ENCODE measurements at places on chromosomes 5 and 9. TPM values are rescaled to one million over a fixed set of nuclear protein-coding genes. Genes with fewer than 3 reads are reported as not detected.
A peak's percentile ranks its signal among the peaks of the same experiment; 100 is the strongest.

DNA sequence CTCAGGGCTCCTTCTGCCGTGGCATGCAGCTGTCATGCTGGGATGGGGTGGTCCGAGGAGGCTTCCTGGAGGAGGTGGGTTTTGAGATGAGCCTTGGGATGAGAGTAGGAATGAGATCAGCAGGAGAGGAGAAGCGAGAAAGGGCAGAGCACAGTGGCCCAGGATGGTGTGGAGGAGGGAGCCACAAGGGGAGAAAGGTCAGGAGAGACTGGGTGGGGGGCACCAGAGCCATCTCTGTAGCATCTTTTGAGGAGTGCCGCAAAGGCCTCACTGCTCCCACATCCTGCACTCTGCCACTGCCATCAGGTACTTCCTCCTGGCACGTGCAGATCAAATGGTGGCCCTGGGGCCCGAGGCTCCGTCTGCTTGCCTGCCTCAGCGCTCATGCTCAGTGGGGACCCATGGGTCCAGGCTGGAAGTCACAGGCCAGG is 150.2 kb downstream of the MACROH2A1 start:
- H3K36me3 ChIP-seq, result no peaks in the 10 kb centered on the region
- no peak for DNase-seq
- H3K4me1 ChIP-seq, result no peaks in the 10 kb centered on the region
- H3K4me3 ChIP-seq, result no peak overlapping the region
- H3K27ac ChIP-seq, result no peak overlapping the region

DNA sequence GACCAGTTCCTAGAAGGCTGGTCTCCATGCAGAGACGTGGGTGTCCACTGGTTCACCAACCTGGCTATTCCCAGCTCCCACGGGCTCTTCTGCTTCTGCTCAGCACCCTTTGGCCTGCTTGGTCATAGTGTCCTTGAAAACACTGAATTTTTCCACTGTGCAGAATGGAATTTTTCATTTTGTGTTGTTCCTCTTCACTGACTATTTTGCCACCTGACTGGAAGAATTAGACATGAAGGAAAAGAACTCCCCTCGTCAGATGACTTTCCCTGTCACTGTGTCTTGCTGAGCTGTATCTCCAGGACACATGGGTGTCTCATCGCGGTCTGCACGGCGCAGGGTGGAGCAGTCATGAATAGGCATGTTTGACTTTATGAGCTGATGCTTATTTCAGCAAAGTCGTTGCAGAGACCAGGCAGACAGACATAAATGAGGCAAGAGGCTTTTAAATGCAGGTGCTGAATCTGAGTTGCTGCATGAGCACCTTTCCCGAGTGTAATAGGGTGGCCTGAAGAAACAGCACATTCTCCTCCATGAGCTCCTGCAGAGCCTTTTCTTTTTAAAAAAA is 50.2 kb upstream of the SEMA4D start:
- peaks cover 11% of the 10 kb centered on the region for H3K4me1 ChIP-seq
- no peaks in the 10 kb centered on the region for H3K36me3 ChIP-seq
- no peaks in the 10 kb centered on the region for H3K27me3 ChIP-seq
- H3K27ac ChIP-seq, result no peak overlapping the region

- H3K4me3 ChIP-seq, result no peak overlapping the region
- peaks cover 28% of the 10 kb centered on the region for H3K36me3 ChIP-seq
- H3K4me1 ChIP-seq, result no peaks in the 10 kb centered on the region
- H3K27me3 ChIP-seq, result no peaks in the 10 kb centered on the region
- no peak for DNase-seq
- H3K27ac ChIP-seq, result no peak overlapping the region
Measured at GRCh38 chr9:130119519-130120298, 52.5 kb upstream of the NCS1 start.

- no peaks in the 10 kb centered on the region for H3K36me3 ChIP-seq
- peak; percentile 35 for DNase-seq
- peaks cover 12% of the 10 kb centered on the region for H3K4me1 ChIP-seq
- no peaks in the 10 kb centered on the region for H3K27me3 ChIP-seq
Measured at GRCh38 chr9:71909887-71910649, 925 bp downstream of the ABHD17B start.

DNA sequence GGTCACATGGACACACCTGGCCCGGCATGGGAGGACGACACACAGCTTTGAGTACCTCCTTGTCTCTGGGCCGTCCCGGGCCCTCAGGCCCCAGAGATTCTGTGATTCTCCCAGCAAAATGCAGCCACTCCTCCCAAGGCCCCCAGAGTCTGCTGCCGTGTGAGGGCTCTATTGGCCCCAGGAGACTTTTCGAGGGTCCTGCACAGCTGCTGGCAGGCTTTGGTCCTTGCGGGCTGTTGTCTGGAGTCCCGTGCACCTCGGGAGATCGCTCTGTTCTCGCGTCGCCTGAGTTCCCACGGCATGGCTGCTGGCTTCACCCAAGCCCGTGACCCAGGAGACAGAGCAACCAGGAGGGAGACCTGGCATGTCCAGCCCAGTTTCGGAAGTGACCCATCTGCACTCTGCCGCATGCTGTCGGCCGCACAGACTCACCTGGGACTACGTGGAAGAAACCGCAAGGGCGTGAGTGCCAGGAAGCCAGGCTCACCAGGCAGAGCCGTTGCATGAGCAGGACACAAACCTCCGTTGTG is 46.8 kb upstream of the NKD2 start:
- H3K27ac ChIP-seq, result no peak overlapping the region
- no peak overlapping the region for H3K4me3 ChIP-seq
- no peak for DNase-seq
- H3K4me1 ChIP-seq, result peaks cover 38% of the 10 kb centered on the region
- no peaks in the 10 kb centered on the region for H3K27me3 ChIP-seq
- no peaks in the 10 kb centered on the region for H3K36me3 ChIP-seq

DNA sequence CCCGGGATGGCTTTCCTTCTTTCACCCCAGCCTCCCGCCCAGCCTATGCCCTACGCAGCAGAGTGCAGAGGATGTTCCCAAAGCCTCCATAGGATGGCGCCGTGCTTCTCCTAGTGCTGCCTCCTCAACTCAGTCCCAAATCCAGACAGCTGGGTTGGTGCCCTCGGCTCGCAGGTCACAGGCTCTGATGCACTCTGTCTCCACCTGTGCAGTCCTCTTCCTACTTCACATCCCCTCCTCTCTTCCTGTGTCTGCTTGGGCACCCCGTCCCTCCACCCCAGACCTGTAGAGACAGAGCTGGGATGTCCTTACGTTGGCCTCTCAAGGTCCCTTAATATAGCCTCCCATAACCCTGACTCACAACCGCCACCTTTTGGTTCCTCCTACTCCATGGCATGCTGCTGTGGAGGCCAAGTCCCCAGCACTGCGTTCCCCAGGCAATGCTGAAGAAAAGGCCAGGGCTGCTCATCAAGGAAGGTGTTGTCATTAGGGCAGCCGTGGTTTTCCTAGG is 314.4 kb downstream of the GADD45G start:
- H3K4me3 ChIP-seq, result no peak overlapping the region
- DNase-seq, result no peak
- H3K27me3 ChIP-seq, result no peaks in the 10 kb centered on the region
- H3K36me3 ChIP-seq, result no peaks in the 10 kb centered on the region
- peaks cover 3% of the 10 kb centered on the region for H3K4me1 ChIP-seq

DNA sequence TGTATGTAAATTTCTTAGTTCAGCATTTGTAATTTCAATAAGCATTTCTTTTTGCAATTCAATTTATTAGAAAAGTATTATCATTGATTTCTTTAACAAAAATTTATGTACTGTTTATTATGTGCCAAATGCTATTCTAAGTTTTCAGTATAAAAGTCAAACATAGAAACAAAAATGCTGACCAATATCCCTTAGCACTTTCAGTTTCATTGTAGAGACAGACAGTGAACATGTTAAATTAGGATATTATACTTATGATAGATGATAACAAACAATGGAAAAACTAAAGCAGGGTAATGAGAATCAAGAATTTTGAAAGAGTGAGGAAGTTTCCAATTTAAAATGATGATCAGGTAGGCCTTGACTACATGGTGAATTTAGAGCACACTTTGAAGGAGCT is 1106.0 kb downstream of the TAF11L14 start:
- DNase-seq, result no peak
- H3K4me1 ChIP-seq, result peaks cover 28% of the 10 kb centered on the region
- no peaks in the 10 kb centered on the region for H3K27me3 ChIP-seq
- H3K36me3 ChIP-seq, result no peaks in the 10 kb centered on the region

DNA sequence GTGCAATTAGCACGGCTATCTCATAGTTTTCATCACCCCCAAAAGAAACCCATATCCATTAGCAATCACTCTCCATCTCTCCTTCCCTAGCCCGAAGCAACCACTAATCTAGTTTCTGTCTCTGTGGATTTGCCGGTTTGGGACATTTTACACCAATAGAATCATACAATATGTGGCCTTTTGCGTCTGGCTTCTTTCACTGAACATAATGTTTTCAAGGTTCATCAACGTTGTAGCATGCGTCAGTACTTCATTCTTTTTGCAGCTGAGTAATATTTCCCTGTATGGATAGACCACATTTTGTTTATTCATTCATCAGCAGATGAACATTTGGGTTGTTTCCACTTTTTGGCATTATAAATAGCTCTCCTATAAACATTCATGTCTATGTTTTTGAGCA is 75.4 kb upstream of the TBC1D2 start:
- no peaks in the 10 kb centered on the region for H3K4me1 ChIP-seq
- no peak overlapping the region for H3K27ac ChIP-seq
- no peaks in the 10 kb centered on the region for H3K36me3 ChIP-seq
- H3K4me3 ChIP-seq, result no peak overlapping the region

Gene PLAC8L1
- total RNA-seq, result 0.45 TPM

Gene ANKRD20A1
- total RNA-seq, result 1.6 TPM

Gene MELK
- total RNA-seq, result 1.3 TPM

Gene VCP
- total RNA-seq, result 322 TPM

Gene FOXD4
- not detected for total RNA-seq
